ENCODE measurements at places on chromosomes 4 and X.

DNA sequence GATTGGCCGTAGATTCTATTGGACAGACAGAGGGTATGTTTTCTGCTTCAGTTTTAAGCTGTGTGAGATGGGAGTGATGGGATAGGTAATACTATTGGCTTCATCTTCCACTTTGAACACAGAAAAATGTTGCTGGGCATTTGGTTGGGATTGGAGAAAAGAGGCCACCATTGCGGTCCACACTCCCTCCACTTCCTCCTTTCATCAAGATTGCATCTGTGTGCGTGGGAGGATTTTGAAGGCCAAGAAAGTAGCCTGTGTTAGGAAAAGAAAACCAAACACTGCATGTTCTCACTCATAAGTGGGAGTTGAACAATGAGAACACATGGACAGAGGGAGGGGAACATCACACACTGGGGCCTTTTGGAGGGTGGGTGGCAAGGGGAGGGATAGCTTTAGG lies 56.4 kb downstream of the EGF start:
- no peak for DNase-seq

GRCh38 chrX:108331126-108331909 lies 106.9 kb downstream of the COL4A6 start:
- DNase-seq, result no peak

DNA sequence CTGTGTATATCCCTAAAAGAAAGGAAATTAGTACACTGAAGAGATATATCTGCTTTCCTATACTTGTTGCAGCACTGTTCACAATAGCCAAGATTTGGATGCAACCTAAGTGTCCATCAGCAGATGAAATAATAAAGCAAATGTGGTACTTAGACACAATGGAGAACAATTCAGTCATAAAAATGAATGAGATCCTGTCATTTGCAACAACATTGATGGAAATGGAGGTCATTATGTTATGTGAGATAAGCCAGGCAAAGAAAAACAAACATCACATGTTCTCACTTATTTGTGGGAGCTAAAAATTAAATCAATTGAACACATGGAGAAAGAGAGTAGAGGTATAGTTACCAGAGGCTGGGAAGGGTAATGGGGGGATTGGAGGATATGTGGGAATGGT lies 611.9 kb downstream of the STPG2 start:
- DNase-seq, result no peak

GRCh38 chr4:20356565-20356964 lies 104.9 kb downstream of the SLIT2 start:
- DNase-seq, result no peak

DNA sequence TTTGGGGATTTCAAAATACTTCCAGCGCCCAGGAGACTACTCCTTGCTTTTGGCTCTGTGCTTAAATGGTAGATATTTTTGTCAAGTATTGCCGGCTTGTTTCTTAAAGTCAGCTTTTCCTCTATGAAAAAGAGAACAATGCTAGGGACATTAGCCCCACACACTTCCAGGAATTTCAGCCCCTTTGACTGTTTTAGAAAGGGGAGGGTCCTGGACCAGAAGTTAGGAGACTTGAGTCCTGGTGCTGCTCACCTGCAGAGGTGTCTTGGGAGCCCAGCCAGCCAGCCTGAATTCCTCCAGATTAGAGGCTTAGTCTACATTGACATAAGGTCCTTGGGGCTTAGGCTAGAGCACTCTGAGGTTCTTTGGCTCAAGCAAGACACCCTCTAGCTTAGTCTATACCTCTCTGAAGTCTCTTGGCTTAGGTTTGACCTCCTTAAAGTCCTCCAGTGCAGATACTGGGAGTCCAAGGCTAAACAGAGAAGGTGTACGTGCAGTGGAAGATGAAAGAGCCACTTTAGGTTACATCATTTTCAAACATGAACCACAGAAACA lies 1.6 kb upstream of the SETD7 start:
- no peak for DNase-seq

- DNase-seq, result no peak
Measured at GRCh38 chrX:40041915-40042314, 55.8 kb downstream of the BCOR start.

DNA sequence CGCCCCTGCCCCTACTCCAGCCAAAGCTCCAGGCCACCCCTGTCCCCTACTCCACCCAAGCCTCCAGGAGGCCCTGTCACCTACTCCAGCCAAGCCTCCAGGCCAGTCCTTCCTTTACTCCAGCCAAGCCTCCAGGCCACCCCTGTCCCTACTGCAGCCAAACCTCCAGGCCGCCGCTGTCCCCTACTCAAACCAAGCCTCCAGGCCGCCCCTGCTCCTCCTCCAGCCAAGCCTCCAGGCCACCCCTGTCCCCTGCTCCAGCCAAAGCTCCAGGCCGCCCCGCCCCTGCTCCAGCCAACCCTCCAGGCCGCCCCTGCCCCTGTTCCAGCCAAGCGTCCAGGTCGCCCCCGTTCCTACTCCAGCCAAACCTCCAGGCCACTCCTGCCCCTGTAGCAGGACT lies 5.1 kb upstream of the ASMT start:
- no peak for DNase-seq

DNA sequence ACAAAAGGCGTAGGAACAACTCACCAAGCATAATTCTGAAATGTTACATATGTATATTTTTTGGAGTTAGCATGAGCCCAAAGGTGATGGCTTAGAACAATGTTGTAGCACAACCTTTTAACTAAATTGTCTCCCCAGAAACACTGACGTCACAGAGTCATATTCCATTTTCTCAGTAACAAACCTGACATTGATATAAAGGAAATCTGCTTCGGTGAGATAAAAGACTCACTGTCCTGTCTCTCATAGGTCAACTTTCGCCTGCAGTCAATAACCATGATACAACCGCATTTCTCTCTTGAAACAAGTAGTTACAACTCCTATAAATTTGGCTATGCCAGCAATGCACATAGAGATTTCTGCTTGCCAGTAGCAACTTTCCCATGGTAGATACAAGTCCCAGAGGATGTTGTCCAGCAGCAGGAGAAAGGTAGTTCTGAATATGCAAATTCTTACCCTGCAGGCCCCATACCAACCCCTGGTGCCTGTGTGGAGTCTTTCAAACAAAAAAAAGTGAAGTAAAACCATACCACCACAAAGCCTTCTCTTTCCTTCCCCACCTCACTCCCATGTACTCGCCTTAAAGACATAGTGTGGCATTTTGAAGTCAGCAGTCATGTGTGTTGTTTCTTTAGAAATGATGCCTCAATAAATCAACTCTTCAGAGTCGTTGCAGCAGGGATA lies 47.9 kb downstream of the MTM1 start:
- DNase-seq, result no peak

DNA sequence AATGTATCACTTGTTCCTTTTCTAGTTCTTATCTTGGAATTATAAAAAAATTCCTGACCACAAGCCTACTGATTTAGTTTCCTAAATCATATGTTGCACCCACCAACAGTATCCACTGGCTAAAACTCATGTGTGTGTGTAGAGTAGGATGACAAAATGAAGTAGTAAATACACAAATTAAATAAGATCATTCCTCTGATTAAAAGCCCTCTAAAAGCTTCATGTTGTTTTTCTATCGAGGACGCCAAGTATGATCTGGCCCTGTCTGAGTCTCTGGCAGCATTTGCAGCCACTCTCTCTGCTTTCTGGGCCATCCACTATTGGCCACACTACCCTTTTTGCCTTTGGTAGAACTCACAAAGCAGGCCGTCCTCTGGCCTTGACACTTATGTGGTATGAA lies 183.4 kb downstream of the PACRGL start:
- no peak for DNase-seq

DNA sequence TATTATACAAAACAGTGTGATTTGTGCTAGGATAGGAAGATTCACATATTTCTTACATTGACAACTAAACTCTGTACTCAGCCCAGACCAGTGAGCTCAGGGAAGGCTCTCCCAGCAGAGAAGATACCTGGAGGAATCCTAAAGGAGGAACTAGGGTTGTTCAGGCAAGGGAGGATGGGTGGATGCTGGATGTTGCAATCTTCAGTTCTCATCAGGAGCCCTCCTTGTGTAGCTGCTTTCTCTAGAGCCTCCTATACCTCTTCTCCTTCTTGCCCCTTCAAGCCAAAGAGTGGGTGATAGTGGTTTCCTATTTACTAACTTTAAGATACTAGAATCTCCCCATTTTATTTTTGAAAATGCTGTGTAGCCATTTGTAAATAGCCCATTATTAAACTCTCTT lies 117.3 kb downstream of the NKX6-1 start:
- no peak for DNase-seq

- DNase-seq, result no peak
Measured at GRCh38 chrX:70554523-70554922, 109.9 kb downstream of the DLG3 start.

- no peak for DNase-seq
Measured at GRCh38 chr4:144494280-144494679, 151.7 kb upstream of the HHIP start.

GRCh38 chr4:4899202-4899925 lies 39.9 kb downstream of the MSX1 start:
- no peak for DNase-seq

GRCh38 chr4:122747883-122748282 lies 15.4 kb downstream of the BBS12 start:
- DNase-seq, result no peak

GRCh38 chr4:64774626-64775025 lies 365.4 kb upstream of the TECRL start:
- DNase-seq, result no peak

DNA sequence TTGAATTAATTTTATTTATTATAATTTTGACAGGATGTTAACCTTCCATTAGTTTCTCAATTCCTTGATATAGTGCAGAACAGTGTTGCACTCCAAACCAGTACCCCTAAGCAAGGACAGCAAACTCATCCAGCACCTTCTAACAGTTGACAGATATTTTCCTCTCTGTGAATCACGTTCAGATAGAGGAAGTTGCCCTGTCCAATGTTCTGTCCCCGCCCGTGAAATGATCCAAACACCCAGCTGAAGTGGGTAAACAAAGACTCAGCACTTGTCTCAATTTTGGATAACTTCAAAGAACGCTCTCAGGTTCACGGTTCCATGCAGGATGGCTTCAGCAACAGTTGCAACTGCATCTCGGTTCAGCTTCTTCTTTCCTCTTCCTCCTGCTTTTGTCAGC lies 1240.0 kb upstream of the ADGRL3 start:
- DNase-seq, result no peak

DNA sequence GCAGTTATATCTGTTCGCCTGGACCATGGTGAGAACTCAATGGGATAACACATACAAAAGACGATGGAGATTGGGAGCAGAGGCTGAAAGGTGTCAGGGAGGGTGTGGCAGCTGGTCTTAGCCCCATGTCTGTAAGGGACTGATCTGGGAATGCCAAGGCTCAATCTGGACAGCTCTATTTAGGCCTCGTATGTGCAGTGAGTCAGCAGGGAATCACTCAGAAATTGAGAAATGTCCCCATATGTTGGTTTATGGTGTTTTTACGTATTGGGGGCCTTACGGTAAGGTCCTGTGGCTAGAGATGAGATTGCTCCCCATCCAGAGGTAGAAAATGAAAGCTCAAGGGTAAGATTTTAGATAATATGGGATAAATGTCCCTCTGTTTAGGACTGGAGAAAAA lies 71.4 kb upstream of the TTC29 start:
- DNase-seq, result no peak

- DNase-seq, result no peak
Measured at GRCh38 chrX:53128097-53128749, 34.3 kb downstream of the KANTR start.
